ENCODE measurements at places on chromosomes 3 and 15.

DNA sequence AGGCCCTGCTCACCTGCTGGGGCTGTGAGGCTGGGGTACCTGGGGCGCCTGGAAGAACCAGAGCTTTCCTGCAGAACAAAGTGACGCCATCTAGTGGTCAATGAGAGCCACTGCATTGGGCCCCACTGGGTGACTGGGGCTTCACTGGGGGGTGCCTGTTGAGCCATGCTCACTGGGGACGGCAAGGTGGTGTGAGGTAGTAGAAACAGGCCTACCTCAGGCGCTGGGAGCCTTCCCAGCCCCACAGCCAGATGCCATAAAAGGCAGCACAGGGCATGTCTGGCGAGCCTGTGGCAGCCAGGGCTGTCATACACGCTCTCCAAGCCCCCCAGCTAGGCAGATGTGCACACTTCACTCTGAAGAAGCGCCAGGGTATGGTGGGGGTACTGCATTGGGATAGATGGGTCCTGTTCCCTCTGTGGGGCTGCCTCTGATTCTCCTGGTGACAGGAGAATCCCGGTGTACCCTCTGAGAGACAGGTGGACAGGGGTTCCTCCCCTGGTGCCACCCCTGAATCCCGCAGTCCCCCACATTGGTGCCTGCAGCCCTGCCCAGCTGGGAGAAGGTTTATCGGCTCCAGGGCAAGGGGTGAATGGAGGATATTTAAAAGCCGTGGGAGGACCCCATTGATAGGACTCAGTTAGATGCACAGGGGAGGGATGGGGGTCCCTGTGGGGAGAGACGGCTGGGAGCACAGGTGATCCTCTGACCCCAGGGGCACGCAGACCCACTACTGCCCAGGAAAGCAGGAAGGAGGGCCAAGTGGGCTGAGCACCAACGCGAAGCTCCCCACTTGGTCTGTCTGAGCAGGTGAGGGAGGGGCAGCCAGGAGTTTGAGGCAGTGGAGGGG, 178.8 kb downstream of the NSMCE3 start:
- peak; percentile 33 for DNase-seq

DNA sequence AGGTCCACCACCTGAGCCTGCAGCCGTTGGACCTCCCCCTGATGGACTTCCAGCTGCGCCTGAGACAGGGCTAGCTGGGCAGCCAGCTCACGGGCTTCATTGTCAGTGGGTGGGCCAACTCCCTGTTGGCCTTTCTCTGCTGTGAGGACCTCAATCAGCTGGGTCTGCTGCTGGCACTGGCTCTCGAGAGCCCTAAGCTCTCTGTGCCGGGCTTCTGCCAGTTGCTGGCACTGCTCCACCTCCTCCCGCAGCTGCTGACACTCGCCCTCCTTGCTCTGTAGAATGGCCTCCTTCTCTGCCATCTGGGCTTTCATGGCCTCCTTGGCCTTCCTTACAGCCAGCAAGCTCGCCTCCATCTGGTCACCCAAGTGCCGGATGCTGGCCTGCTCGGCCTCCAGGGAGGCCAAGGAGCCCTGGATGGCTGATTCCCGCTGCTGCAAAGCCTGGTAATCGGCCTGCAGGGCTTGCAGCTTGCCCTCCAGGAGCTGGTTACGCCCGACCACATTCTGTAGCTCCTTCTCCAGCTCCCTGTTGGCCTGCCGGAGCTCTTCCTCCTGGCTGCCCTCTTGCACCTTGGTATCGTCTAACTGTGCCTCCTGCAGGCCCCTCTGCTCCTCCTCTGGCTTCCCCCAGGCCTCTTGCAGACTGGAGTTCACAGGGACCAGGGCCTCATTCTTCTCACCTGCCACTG, 23.8 kb downstream of the CXCR6 start:
- no peak for DNase-seq

DNA sequence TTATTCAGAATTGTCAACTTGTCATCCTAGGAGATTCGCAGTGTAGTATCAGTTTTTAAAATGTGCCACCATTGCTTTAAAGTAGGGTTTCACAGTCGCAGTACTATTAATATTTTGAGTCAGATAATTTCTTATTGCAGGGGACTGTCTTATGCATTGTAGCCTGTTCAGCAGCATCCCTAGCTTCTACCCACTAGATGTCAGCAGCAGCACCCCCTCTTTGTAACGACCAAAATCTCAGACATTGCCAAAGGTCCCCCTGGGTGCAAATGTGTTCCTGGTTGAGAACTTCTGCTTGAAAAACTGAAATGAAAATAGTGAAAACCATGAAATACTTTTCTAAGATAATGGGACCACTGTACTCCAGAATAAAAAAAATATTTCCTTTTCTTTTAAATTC, 474.8 kb downstream of the CNTN3 start:
- peak; percentile 11 for DNase-seq

DNA sequence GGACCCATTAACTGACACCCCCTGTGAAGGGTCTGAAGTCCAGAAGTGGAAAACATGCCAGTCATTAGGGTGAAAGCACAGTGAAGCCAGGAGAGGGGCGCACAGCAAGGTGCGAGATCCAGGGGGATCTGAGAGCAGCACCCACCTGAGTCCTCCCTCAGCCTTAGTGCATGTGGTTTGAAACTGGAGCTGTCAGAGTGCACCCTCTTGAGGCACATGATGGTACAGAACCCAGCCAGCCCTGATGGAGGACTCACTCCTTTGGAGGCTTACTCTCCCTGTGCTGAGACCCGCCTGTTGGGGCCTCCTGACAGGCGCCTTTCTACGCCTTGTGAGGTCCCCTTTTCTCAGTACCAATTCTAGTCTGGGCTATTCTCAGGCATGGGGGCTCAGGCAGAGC, 77.8 kb downstream of the IL20RB start:
- peak; percentile 16 for DNase-seq

GRCh38 chr3:187315872-187316271, 24.3 kb upstream of the MASP1 start:
- DNase-seq = no peak

- peak; percentile 92 for DNase-seq
These were observed 205.6 kb upstream of the DPH6 start for GRCh38 chr15:35751413-35752133.

- no peak for DNase-seq
These were observed 129.8 kb upstream of the CTDSPL start for GRCh38 chr3:37731895-37732294.

- DNase-seq = peak; percentile 34
These were observed 230.4 kb upstream of the CHRM5 start for GRCh38 chr15:33737687-33738601.

GRCh38 chr15:80641384-80641783, 53.7 kb upstream of the ABHD17C start:
- no peak for DNase-seq
